Activated CD4-positive, alpha-beta T cell treated with anti-CD3 and anti-CD28 coated beads, Interleukin-2, amount 50 U/mL, for 4 hours (primary cell): ENCODE measurements at places on chromosomes 3 and 15.

- no peak for DNase-seq
These were observed 6.2 kb downstream of the ESYT3 start for GRCh38 chr3:138440596-138440995.

DNA sequence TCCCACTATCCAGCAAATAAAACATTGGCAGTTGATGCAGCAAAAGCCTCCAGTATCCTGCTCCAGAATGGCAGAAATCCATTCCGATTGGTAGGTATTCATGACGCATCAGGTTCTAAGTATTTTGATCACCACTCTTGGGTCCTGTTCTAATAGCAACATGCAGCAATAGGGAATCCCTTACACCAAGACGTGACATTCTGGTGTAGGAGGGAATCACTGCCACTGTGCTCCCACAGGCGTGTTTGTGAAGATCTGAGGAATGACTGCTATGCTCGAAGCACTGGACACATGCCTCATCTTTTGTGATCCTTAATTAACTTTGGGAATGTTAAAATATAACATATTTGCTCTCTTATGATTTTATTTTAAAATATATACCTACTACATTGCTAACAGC is 552.9 kb downstream of the MECOM start:
- DNase-seq = no peak

DNA sequence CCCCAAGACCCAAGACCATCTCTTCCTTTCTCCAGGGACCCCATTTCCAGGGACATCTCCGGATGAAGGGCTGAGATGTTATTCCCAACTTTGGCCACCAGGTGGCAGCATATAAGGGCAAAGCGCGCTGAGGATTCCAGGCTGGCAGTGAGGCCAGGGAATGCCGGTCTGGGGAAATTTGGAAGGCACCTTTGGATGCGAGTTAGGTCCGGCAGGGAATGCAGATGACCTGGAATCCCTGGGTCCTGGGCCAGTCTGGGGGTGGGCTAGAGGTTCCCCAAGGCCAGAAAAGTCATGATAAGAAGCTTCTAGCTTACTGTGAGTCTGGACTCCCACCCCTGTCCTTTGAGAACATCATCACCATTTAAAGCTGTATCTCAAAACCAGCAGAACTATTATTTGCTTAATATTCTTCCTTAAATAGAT is 1.6 kb upstream of the CHST13 start:
- DNase-seq = peak; percentile 19

GRCh38 chr3:5576277-5577011 is 388.9 kb downstream of the EDEM1 start:
- no peak for DNase-seq

GRCh38 chr3:72370947-72371346 is 477.3 kb downstream of the SHQ1 start:
- no peak for DNase-seq
